ENCODE measurements at places on chromosomes 12 and 14. TPM values are rescaled to one million over a fixed set of nuclear protein-coding genes. Genes with fewer than 3 reads are reported as not detected.

MNAT1 gene
- total RNA-seq: 75.5 TPM

CLIP1 gene
- total RNA-seq: 23.1 TPM

KRT75 gene
- not detected for total RNA-seq

CD163 gene
- total RNA-seq: not detected

AREL1 gene
- total RNA-seq: 24.0 TPM

DNA sequence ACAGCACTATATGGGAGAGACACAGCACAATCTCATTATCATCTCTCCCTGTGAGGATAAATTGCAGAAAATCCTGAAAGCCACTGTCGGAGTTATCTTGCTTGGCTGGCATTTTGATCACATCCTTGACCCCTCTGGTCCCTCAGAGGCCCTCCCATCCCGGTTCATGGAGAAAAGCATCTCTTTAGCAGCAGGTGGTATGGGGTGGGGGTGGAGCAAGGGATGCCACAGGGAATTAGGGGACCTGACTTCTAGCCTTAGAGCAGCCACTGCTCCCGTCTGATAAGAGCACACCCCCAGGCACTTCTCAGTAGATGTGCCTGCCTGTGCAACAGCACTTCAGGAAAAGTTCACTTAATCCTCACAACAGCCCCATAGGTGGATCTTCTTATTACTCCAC is 38.6 kb downstream of the GRIN2B start:
- no peak for DNase-seq

DNA sequence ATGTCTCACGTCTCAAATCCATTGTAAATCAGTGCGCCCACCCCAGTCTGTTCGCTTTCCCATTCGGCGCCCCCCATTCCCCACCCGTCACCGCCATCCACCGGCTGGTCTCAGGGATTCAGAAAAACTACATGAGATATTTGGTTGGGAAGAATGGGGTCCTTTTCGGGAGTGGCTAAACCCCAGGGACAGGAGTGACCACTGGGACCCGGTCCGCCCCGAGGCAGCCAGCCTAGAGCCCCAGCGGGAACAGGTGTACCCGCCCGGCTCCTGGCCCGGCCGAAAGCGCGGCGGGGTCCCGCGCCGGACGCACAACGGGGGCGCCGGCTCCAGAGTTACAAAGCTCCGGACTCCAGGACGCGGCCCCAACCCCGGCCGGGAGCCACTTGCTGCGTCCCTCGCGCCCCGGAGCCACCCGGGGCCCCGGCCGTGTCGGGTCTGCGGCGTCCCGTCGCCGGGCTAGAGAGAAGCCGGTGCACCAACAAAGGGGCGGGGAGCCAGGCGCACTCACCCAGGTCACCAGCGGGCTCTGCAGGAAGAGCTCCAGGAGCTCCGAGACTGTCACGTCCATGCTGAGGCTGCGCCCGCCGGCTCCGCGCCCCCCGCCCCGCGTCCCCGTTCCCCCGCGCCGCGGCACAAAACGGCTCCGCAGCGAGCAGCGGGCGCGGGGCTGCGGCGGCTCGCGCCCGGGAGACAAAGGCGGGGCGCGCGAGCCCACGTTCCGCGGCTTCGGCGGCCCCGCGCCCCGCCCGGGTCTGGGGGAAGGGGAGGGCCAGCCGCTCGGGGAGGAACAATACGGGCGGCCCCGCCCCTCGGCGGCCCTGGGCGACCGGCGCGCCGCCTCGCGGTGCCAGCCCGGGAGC is at the start of gene CCDC88C:
CCDC88C (minus strand) TSS at position 701 of the 863 bp plus-strand sequence; CDS start at position 571, 130 bp downstream.
- DNase-seq: no peak

- DNase-seq: no peak
These were observed 79.1 kb upstream of the EEA1 start for GRCh38 chr12:93008044-93008778.

DNA sequence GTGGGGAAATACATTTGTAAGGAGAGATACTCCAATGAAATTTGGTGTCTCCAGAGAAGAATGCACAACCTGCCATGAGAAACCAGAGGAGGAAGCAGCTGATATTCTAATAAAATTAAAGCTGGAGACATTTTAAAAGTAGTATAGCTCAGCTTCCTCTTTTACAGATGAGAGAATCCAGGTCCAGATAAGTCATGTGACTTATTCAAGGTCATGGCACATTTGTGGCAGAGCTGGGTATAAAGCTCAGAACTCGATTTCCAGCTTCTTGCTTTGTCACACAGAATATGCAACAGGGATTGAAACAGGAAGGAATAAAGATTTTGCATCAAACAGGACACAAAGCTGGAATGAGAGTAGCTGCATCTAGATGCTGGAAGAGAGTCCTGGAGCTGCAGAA is 174.8 kb downstream of the EMP1 start:
- DNase-seq: no peak

DNA sequence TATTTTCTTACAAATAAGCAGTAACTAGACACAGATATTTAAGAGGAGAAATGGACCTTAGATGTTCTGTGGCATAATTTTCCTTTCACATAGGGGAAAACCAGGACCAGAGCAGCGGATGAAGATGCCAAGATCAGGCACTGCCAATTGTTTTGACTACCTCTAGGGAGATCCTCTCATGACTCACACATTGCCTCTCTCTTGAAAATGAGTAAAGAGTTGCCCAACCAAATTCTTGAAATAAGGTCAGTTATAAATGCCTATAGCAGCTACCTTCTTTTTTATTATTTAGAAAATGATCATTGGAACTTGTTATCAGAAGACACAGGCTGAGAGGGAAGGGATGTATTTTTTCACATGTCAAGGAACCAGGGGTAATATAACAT is 263.4 kb upstream of the PLEKHG7 start:
- peak; percentile 24 for DNase-seq

- DNase-seq: peak; percentile 82
These were observed 41.4 kb downstream of the BORCS5 start for GRCh38 chr12:12398026-12398859.

DNA sequence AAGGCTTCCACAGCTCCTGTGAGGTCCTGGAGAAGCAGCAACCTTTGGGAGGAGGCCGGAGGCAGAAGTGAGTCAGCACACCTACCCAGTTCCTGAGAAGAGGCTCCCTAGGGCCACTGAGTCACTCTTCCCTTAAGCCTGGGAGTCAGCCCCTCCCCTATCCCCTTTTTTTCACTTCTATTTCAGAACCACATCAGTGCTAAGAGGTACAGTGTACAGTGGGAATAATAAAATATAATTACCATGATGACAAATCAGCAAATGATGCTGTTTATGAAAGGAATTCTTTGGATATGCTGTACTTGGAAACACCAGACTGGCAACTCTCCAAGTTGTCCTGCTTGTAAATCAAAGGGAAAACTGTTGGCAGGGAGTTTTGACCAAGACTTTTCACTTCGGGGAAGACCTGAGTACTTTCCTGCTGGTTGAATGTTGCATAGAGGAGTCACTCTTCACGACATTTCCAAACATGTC is 7.8 kb upstream of the TBPL2 start:
- peak; percentile 91 for DNase-seq

DNA sequence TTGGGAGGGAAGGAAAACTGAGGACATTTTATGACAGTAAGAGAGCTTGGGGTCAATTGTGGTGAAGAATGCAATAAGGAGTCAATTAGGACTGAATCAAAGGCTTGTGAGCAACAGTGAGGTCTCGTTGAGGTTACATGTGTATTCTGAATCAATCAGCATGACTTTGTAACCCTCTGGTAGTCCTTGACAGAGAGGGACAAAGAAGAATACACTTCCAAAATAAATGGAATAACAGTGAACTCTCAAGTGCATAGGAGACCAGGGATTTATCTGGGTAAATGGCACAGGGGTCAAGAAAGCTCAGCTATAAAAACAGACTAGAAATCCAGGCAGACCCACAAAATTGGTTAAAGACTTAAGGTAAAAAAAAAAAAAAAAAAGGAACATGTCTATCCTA is 85.1 kb upstream of the NAV3 start:
- DNase-seq: no peak

DNA sequence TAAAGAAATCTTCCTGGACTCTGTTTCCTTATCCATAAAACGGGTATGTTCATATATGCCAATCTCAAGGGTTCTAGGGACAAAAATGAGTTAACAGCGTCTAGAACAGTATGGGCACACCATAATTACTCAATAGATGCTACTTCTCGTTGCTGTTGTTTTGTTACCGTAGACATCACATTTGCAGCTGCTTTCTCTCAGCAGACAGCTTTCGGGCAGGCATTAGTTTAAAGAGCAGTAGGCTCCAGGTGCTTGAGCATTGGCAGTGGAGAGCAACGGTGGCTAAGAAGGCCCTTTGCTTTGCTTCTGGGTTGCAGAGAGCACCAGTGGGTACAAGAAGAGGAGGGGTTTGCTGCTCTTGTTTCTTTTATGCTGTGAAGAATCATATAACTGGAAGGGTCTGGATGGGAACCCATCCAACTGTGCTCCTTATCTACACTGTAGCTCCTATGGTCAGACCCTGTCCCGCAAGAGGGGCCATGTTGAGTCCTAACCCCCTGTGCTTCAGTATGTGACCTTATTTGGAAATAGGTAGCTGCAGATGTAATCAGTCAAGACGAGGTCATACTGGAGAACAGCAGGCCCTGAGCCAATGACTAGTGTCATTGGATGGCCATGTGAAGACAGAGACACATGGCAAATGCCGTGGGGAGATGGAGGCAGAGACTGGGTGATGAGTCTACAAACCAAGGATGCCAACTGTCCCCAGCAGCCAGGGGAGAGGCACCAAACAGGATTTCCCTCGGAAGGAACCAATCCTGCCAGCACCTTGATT is 120.0 kb downstream of the RBM19 start:
- no peak for DNase-seq

GRCh38 chr12:6548966-6549683 is 6.7 kb downstream of the IFFO1 start:
- DNase-seq: peak; percentile 73

- DNase-seq: peak; percentile 13
These were observed 37.8 kb downstream of the SLCO1A2 start for GRCh38 chr12:21296751-21297406.

GRCh38 chr12:22799503-22799902 is 174.5 kb downstream of the ETNK1 start:
- DNase-seq: no peak

GRCh38 chr14:32121536-32121935 is 44.4 kb downstream of the ARHGAP5 start:
- no peak for DNase-seq

DNA sequence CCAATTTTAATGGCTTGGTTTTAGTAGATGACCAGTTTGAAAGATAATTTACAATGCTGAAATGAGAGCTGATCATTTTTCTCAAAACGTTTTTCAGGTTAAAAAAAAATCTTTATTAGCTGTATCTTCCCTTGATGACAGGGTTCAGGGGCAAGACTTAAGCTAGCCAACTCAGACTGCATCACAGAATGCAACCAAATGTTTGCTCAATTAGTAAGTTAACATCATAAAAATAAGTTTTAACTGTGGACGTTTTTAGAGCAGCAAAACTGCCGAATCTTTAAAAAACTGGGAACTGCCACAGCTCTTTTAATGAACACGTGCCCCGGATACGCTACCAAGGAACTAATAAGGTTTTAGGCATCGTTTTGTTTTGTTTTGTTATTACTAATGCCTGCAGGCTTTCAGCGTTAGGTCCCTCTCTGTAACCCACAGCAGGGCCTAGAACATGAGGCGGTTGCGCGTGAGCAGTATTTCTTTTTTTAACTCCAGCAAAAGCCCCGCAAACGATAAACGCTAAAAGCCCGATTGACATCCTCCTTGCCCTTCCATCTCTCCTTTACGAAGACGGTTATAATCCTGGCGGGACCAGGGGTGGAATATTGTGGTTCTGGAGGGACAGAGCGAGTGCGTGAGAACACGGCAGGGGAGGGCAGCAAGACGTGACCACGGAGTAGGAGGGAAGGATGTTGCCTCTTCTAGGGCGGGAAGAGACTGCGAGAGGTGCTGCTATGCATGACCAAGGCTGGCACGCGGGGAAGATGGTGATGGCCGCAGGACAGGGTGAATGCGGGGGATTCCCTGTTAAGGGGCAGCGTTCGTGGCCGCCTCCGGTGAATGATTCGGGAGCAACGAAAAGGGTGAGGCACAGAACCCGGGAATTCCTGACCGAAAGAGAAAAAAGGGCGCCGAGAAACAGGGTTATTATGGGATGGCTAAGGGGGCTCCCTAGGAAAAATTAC is 652 bp downstream of the SUPT16H start:
- DNase-seq: peak; percentile 68

GRCh38 chr14:84403585-84403984 is 1126.4 kb upstream of the FLRT2 start:
- no peak for DNase-seq

DNA sequence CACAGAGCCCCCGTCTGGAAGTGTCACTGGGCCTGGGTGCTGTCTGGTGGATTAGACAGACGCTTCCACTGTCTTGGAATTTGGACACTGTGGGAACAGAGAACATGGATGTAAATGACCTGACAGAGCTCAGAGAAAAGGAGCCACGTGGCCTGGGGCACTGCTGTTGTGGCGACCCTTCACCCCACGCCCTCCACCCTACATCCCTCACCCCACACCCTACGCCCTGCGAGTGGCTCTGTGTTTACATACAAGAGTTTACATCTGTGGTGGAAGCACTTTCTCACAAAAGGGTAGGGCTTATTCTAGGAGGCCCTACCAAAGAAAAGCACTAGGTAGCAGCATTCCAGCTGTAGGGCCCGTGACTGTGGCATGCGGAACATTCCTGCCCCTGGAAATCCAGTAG is 47.7 kb downstream of the B4GALNT3 start:
- no peak for DNase-seq

- DNase-seq: no peak
These were observed 4.7 kb downstream of the MGP start for GRCh38 chr12:14880890-14881453.

- DNase-seq: no peak
These were observed 531.3 kb downstream of the GALC start for GRCh38 chr14:87461704-87462103.

- no peak for DNase-seq
These were observed 456.3 kb upstream of the RGS6 start for GRCh38 chr14:71475916-71476315.

DNA sequence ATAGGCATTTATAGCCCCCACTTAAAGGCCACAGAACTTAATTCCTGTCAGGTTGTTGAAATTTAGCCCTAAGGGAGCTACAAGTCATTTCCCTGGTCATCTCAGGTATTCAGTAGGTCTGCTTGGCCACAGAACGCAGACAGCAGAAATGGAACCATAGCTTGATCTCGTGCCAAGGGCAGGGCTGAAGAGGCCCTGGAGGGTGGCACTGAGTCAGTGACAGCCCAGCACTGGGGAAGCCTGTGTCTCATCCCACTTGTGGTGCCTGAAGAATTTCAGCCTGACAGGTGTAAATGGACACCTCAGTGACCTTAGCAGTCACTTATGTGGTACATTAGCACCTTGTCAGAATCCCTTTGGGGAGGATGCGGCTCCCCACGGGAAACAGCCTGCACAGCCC is 6.6 kb downstream of the PRKAB1 start:
- DNase-seq: no peak

DNA sequence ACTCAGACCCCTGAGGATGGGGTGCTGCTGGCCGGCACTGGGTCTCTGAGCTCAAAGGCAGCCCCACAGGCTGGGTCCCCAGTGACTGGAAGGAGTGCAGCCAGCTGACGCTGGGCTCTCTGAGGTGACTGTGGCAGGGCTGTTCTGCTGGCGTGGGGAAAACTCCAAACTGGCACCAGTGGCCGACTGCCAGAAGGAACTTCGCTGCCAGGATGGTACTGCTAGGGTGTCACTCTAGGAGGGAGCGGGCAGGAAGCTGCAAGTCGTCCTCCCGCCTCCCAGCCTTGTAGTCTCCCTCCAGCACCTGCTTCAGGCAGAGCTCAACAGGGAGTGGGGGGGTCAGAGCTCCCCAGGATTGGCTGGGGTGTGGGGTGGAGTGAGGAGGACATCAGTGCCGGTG is 41.3 kb downstream of the CDC42BPB start:
- no peak for DNase-seq

- peak; percentile 90 for DNase-seq
These were observed 10.3 kb upstream of the ERP27 start for GRCh38 chr12:14948672-14949071.

Data from RPMI7951 (cell line).